Stimulated activated naive CD8-positive, alpha-beta T cell treated with anti-CD3 and anti-CD28 coated beads, Interleukin-15, amount 100 ng/mL, for 72 hours (primary cell): ENCODE measurements at places on chromosomes 2 and 18.

- DNase-seq, result no peak
These were observed 12.7 kb upstream of the MTERF4 start for GRCh38 chr2:241114836-241115235.

GRCh38 chr2:233032551-233033320 lies at the start of gene NEU2:
TSS of gene NEU2 (plus strand) at chr2:233032672. CDS start at chr2:233032672, 0 bp downstream.
- no peak for DNase-seq

DNA sequence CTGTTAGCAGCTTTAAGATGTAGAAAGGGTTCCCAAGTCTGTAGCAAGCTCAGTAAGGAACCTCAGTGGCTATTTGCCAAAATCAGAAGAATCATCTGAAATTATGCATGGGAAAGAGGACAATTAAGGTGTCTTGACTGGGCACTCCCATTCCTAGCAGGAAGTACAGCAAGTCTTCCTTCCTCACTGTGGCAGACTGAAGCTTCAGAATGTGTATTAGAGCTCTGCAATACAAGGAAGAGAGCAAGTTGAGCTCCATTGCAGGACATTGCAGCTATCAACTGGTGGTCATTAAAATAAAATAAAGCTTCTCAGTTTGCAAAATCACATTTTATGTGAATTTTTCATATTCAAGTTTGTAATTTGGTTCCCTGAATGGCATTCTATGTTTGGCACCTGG lies 200.5 kb upstream of the CHAC2 start:
- DNase-seq, result no peak

- peak; percentile 25 for DNase-seq
These were observed 5.5 kb downstream of the SYT4 start for GRCh38 chr18:43271593-43272432.

- DNase-seq, result no peak
These were observed 1599.0 kb upstream of the LRRTM1 start for GRCh38 chr2:81903534-81903933.

DNA sequence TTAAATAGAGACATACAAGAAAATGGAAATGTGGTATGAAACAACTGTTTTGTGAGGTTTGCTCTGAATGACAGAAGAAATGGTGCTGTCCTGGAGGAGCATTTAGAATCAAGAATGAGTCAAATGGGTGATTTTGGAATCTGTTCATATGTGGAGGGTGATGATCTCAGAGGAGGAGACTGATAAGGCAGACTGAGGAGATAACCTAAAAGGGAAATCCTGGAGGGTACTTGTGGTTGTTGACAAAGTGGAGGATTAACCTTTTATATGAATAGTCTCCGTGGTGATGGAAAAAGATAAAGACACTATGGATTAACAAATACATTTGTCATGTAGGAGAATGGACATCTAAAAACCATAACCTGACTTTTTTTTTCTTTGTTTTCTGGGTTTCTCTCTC lies 74.1 kb downstream of the MMADHC start:
- DNase-seq, result no peak

- no peak for DNase-seq
These were observed 95.5 kb downstream of the MTCL1 start for GRCh38 chr18:8800876-8801262.

GRCh38 chr2:215919624-215920243 lies 93.6 kb downstream of the MREG start:
- no peak for DNase-seq

- DNase-seq, result no peak
These were observed 84.9 kb upstream of the ZCCHC2 start for GRCh38 chr18:62438018-62438329.

- DNase-seq, result no peak
These were observed 183.5 kb downstream of the PAX3 start for GRCh38 chr2:222115296-222115695.

GRCh38 chr2:97936199-97936598 lies 59.5 kb downstream of the TMEM131 start:
- DNase-seq, result no peak

DNA sequence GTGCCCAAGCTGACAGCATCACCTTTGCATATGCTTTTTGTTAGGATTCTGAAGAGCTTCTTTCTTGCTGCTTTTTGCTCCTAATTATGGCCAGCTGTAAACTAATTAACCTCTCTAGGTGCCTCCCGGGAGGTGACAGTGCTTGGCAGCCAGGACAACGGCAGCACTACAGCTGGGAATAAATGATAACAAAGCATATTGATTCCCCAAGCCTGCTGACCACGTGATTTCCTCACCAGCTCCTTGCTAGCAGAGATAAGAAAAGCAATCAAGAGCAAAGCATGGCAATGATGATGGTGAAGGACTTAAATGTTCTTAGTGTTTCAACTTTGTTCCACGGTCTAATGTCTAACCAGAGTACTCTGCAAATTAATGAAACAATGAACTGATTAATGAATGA lies 1074.4 kb upstream of the GYPC start:
- DNase-seq, result no peak

GRCh38 chr2:183950673-183951072 lies 647.7 kb upstream of the ZNF804A start:
- no peak for DNase-seq

DNA sequence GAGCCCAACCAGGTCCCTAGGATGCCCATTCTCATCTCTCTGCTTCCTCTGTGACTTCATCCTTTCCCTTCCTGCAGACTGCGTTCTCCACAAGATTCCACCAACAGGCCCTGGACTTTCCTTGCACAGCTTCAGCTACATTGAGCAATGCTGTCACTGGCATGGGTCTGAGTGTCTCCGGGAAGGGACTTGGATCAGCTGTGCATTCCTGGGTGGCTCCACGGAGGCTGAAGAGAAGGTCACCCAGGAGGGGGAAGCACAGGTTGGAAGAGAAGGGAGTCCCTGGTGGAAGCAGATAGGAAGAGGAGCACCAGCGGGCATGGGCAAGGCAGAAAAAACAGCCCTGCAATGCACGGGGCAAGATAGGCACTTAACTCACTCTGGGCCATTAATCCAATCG lies 140.5 kb downstream of the UXS1 start:
- DNase-seq, result no peak

GRCh38 chr2:121591199-121591598 lies 58.1 kb downstream of the CLASP1 start:
- DNase-seq, result no peak

DNA sequence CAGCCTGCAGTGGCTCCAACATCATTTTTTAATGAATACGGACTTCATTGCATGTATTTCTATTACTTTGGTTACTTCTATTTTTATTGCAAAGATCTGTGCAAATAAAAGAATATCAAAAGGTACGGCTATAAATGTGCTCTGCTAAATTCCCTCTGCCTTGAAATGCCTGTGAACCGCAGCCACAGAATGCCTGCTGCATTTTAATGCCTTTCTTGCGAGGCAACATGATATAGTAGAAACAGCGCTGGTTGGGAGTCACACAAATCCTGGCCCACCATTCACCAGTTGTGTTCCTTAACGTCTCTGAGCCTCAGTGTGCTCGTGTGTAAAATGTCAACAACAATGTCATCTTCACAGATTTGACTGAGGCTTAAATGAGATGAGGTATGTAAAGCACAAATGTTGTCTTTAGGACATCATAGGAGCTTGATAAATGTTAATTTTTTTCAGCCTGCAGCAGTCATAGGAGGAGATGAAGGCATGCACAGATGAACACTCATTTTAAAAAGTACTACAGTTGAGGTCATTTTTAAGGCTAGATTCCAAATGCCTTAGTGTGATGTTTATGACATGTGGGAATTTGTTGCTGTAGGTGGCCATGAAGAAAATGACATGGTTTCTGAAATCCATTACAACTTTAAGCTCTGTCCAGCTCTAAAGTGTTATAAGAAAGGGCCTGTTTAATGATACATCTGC lies 187.6 kb upstream of the NRP2 start:
- no peak for DNase-seq

GRCh38 chr18:44149706-44150105 lies 531.0 kb upstream of the SETBP1 start:
- DNase-seq, result no peak

DNA sequence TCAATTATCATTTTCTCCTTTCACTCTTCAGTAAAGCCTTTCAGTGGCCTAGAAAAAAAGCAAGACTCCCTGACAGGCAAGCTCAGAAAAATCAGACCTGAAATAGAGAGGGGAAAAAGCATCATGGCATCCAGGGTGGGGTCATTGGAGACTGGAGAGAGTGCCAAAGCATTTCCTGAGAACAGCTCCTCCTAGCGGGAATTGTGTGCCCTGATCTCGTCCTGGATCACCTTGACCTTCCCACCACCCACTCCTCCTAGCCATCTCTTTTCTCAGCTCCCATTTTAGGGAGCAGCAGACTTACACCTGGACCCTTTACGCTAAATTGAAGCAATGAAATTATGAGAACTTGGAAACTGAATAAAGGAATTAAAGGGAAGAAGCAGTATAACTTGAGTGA lies 176.6 kb downstream of the VWC2L start:
- DNase-seq, result no peak

DNA sequence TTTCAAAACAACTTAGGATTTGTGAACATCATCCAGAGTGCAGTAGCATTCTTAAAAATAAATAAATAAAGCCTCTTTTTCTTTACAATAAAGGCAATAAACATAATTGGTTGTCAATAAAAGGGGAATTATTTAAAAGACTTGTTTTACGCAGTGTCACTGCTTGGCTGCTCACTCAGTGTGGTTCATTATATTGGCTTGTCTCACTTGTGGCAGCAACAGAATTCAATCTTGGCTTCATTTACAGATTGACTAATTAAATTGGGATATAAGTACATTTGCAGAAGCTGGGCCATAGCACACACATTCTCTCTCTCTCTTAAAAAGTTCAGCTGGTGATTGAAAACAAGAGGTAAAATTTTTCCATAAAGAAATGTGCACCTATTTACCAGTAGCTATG lies 1027.6 kb downstream of the LRP1B start:
- DNase-seq, result no peak

DNA sequence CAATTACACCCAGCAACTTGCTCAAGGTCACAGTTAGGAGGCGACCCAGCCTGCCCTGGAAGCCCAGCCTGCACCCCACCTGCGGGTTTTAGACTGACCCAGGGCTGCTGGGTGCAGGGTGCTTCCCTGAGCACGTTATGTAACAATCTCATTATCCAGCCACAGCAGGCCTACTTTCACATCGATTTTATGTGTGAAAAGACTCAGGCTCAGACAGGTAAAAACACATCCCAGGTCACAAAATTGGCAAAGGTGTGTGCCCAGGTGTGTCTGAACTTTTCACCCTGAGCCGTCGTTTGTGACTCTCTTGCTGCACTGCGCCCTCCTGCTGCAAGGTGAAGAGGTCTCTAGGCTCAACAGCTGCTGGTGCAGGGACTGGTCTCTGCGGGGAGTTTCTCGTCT lies 668.2 kb upstream of the HS6ST1 start:
- DNase-seq, result no peak

GRCh38 chr2:229873123-229873581 lies 48.7 kb downstream of the TRIP12 start:
- no peak for DNase-seq

- DNase-seq, result no peak
These were observed 46.7 kb upstream of the HS6ST1 start for GRCh38 chr2:128365217-128365905.

DNA sequence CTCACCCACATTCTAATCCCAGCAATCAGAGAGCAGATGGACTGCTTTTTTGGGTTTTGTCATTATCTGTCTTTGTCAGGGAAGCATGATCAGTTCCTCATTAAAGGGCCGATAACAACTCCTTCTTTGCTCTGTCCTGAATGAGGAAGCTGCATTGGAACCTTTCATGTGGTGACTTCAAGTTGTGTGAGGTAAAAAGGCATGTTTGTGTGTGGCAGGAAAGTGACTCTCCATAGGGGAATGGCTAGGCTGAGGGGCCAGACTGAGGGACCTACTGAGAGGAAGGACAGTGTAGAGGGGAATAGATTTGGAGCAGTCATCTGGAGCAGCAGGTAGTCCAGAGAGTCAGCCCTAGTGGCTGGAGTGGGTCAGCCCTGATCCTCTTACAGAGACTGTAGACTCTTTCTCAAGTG lies 23.6 kb upstream of the LRRTM1 start:
- DNase-seq, result no peak

GRCh38 chr18:50232419-50232818 lies 33.9 kb downstream of the CFAP53 start:
- DNase-seq, result no peak

DNA sequence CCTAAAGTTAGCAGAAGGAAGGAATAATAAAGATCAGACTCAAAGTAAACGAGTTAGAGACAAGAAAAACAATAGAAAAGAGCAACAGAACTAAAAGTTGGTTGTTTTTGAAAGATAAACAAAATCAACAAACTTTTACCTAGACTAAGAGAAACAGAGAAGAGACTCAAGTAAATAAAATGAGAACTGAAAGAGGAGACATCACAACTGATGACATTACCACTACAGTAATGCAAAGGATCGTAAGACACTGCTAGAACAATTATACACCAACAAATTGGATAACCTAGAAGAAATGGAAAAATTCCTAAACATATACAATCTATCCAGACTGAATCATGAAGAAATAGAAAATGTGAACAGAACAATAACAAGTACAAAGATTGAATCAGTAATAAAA lies 139.3 kb downstream of the CD226 start:
- DNase-seq, result no peak

GRCh38 chr18:44819944-44820510 lies 139.3 kb downstream of the SETBP1 start:
- DNase-seq, result no peak

- no peak for DNase-seq
These were observed 77.1 kb upstream of the CTAGE1 start for GRCh38 chr18:22494771-22495170.

GRCh38 chr2:14358774-14359173 lies 273.7 kb upstream of the LRATD1 start:
- no peak for DNase-seq

DNA sequence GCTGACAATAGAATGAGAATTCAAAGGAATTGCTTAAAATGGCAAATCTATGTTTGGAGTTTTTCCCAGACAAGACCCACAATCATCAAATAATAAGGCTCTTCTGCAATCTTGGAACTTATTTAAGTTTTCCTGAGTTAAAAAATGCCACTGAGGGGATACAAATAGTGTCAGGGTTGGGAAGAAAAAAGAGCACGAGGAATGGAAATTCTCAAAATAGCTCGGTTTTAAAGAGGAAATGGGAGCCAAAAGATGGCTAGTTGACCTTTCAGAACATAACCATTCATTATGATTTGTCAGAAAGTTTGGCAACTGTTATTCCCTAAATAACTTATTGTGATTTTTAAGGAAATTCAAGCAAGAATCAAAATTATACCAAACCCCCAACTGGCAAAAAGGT lies 127.7 kb downstream of the RAPGEF4 start:
- no peak for DNase-seq

- no peak for DNase-seq
These were observed 3.5 kb downstream of the CRIM1 start for GRCh38 chr2:36359067-36359466.

DNA sequence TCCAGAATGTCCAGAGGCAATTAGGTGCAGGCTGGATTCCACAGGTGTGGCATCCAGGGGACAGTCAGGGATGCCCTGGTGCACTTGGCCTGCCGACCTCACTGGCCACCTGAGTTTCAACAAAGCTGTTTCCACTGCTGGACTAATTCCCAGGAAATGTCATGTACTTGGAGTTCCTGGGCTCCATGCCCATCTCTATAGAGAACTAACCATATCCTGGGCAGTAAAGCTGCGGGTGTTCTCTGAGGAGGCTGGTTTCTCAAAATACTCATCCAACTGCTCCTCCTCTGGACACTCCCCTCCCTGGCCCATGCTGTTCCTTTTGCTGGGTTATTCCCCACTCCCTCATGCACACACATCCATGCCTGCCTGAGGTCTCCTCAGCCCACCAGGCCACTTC lies 161.9 kb upstream of the SKOR2 start:
- DNase-seq, result no peak

GRCh38 chr2:121140734-121141133 lies 144.3 kb downstream of the TFCP2L1 start:
- no peak for DNase-seq

- DNase-seq, result no peak
These were observed 41.9 kb upstream of the LIMS1 start for GRCh38 chr2:108492364-108492763.

GRCh38 chr18:49590608-49591007 lies 28.8 kb downstream of the LIPG start:
- DNase-seq, result no peak
